ENCODE measurements at places on chromosomes 5 and 9. TPM values are rescaled to one million over a fixed set of nuclear protein-coding genes. Genes with fewer than 3 reads are reported as not detected.

GFRA3 gene
- not detected for total RNA-seq

RETREG1 gene
- under 0.01 TPM for total RNA-seq

IL11RA gene
- total RNA-seq, result 3.4 TPM

C6 gene
- total RNA-seq, result not detected

PRR16 gene
- not detected for total RNA-seq

PDCD1LG2 gene
- total RNA-seq, result 1.4 TPM

PTPN3 gene
- total RNA-seq, result 2.6 TPM

ARL10 gene
- 4.8 TPM for total RNA-seq

TRIM23 gene
- total RNA-seq, result 28.8 TPM
